ENCODE measurements at places on chromosomes 6 and 20.

DNA sequence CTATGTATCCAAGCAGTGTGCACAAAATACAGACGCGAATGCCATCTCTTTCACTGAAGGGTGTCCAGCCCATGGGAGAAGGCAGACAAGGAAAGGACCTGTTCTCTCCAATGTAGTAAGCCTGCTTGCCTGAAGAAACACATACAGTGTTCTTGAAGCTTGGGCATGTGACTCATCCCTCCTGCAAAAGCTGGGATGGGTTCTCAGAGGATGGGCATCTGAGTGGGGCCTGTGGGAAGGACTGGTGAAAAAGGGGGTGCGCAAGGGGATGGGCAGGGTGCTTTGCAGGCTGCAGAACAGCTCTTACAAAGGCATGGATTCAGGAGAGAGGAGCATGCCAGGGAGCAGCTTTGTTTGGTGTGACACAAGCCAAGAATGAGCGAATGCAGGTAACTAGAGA lies 128.1 kb downstream of the FYN start:
- DNase-seq = no peak

GRCh38 chr6:123570813-123571684 lies 65.7 kb downstream of the TRDN start:
- DNase-seq = no peak

- no peak for DNase-seq
Observed at GRCh38 chr20:60749804-60750602, 502.1 kb upstream of the CDH4 start.

GRCh38 chr6:162899148-162899547 lies 171.4 kb downstream of the PACRG start:
- peak; percentile 5 for DNase-seq

- DNase-seq = no peak
Observed at GRCh38 chr6:8494730-8495129, 59.4 kb upstream of the SLC35B3 start.

DNA sequence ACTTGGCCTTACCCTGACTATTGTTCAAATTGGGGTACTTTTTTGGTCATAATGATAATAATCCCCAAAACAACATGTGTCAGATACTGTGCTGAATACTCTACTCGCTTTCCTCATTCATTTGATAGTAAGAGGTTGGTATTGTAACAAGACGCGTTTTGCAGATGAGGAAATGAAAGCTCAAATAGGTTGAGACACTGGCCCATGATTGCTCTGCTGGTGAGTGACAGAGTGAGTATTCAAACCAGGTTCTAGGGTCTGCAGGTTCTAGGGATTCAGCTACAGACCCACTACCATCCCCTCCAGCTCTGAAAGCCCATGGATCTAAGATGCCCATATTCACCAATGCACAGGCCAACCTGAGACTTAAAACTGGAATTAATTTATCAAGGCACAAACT lies 1.3 kb upstream of the ENPP4 start:
- no peak for DNase-seq

DNA sequence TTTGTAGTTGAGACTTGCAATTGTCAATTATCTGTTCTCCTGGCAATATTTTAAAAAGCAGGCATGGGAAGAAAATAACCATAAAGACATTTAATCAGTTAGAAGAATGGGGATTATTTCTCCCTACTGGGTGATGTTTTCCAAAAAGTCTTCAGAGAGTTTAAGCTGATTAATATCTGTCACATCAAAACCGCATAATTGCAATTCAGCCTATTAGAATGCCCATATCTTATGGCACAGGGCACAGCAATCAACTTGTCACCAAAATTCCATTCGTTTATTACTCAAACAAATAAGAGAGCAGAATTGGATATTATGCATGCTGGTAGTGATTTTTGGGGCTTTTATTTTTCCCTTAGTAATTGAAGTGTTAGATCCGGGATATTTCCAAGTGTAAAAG lies 218.7 kb downstream of the RNF144B start:
- DNase-seq = no peak

- no peak for DNase-seq
Observed at GRCh38 chr6:2760882-2761842, 4.0 kb upstream of the WRNIP1 start.

DNA sequence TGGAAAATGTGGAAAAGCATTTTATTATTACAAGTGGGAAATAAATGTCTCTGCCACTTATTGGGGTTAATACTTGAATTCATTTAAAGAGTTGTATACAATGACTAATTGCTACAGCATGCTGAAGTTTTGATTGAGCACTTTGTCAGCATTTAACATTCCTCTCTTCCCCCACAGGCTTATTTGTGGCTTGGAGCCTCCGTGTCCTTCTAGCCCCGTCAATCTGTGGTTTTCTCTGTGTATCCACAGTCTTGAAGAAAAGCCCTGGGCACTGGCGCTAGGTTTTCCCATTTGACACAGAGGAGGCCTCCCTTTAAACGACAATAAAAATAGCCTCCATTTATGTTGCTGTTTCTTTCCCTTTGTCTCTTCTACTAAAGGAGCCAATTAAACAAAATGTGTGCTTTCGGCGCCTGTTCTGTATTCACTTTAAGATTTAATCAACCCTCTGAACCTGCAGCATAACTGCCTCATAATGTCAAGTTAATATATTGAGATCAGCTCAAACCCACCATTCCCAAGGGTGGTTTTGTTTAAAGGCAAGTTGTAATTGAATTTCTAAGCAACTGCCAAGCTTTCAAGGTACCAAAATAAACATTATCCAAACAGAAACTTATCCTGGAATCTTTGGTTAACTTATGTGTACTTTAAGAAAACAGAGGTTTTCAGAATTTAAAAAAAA lies 326.6 kb upstream of the RNF24 start:
- peak; percentile 77 for DNase-seq

DNA sequence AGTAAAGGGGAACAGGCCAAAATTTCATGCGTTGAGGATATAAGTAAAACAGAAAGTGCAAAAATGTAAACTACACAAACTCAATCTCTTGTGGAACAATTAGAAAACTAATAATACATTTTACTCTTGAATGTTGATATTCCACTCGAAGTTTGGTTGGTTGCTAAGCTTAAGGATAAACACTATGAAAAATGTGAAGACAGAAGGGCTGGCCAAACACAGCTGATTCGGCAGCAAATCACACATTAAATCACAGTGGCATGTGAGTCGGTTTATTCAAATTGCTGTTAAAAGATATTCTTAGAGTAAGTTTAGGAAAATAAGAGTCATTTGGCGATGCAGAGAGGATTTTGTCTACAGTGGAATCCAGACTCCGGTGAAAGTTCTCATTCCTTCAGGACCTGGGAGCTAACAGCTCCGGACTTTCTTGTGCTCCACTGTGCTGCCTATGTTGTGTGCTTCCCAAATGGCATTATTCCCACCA lies 1.4 kb upstream of the EPM2A start:
- DNase-seq = peak; percentile 16

GRCh38 chr6:33901822-33902456 lies 98.1 kb upstream of the MLN start:
- DNase-seq = no peak

DNA sequence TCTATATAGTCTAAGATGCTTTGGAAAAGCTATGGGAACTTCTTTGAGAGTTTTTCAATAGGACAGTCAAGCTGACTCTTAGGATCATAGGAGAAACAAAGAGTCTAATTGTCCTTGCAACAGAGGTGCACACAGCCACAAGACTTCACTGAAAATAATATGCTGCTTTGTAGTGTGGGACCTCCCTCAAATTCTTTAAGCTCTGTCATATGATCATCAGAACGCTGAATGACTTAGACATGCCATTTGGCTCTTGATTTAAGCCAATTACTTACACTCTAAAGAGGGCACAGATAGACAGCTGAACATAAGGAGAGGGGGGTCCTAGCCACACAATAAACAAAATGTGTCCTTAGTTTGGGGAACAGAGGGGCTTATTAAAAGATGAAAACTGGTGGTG lies 818.7 kb upstream of the GJE1 start:
- DNase-seq = no peak

DNA sequence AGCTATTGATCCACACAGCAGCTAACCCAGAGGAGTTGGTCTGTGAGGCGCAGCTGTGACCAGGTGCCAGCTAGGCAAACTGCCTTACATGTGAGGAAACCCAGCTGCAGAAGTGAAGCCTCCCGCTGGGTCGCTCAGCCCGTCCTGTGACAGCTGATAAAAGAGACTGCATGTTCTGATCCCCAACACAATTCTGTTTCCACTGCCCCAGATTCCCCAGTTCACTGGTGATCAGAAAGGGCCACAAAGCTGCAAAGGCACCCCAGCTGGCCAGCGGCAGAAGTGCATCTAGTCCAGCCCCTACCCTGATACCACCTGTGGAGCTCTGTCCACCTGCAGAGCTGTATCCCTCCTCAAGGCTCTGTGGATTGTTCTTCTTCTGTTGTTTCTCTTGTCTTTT lies 64.5 kb downstream of the CTNNBL1 start:
- DNase-seq = no peak

DNA sequence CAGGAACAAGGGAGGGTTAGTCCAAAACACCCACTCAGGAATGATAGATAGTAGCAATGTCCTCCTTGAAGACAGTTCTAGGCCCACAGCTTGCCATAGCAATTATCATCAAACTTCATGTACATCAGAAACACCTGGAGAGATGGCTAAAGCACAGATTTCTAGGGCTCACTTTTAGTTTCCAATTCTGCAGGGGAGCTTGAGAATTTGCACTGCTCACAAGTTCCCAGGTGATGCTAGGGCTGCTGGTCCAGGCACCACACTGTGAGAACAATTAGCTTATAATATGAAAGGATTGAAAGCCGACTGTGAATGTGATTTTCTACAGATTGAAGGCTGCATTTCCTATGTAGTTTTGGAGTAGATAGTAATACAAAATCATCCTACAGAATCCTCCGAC lies 3.5 kb downstream of the DEFB126 start:
- no peak for DNase-seq
